Prostate gland (tissue), 2 donors: ENCODE measurements at places on chromosomes 11 and 22. TPM values are rescaled to one million over a fixed set of nuclear protein-coding genes. Genes with fewer than 3 reads are reported as not detected.
A peak's percentile ranks its signal among the peaks of the same experiment; 100 is the strongest.

- peaks cover 25% of the 10 kb centered on the region for H3K36me3 ChIP-seq
- H3K27ac ChIP-seq = peak overlapping the region; percentile 99
- peaks cover 15% of the 10 kb centered on the region for H3K4me1 ChIP-seq
- H3K4me3 ChIP-seq = peak overlapping the region; percentile 97
Observed at GRCh38 chr11:65661599-65662246, 993 bp downstream of the RELA start.

Gene C1QTNF4
- total RNA-seq = 2.1 TPM

DNA sequence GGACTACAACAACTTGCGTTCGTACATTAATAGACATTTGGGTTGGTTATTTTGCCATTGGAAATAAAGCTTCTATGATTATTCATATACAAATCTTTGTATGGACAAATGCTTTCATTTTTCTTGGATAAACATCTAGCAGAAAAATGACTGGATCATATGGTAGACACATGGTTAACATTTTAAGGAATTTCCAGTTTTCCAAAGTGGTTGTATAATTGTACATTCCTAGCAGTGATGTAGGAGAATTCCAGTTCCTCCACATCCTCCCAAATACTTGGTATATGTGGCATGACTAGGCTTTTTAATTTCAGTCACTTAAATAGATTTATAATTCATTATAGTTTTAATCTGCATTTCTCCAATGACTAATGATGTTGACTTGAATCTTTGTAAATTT, 246.2 kb upstream of the NCAM1 start:
- H3K4me1 ChIP-seq = no peaks in the 10 kb centered on the region
- H3K27ac ChIP-seq = no peak overlapping the region
- no peaks in the 10 kb centered on the region for H3K27me3 ChIP-seq
- H3K36me3 ChIP-seq = no peaks in the 10 kb centered on the region
- H3K4me3 ChIP-seq = no peak overlapping the region
- DNase-seq = no peak

Gene SHANK3
- 18.3 TPM for total RNA-seq

GRCh38 chr11:10673501-10674062, 20.0 kb downstream of the IRAG1 start:
- H3K36me3 ChIP-seq = no peaks in the 10 kb centered on the region
- no peaks in the 10 kb centered on the region for H3K27me3 ChIP-seq
- H3K27ac ChIP-seq = no peak overlapping the region
- H3K4me1 ChIP-seq = peaks cover 3% of the 10 kb centered on the region
- no peak for DNase-seq

DNA sequence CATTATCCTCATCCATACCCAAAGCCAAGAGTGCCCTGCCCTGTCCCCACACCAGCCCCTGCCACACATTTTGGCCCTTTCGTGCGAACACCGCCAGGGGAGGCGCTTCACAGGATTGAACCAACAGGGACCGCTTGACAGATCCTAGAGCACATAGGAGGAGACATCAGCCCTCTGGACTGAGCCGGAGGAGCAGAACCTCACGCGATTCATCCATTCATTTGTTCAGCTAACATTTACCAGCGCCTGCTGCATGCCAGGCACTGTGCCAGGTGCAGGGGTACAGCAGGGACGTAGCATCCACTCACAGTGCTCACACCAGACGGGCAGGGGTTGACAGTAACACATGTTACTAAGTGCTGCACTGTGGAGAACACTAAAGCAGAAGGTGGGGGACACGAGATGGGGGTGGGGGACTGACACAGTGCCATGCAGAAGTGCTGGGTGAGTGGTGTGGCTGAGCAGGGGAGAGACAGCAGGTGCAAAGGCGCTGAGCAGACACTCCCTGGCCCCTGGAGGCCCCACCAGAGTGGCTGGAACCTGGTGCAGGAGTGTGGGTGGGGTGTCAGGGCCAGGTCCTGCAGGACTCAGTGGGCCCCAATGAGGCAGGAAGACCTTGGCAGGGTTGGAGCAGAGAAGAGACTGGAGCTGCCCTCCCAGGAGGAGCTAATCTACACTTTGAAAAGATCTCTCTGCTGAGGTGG, 3.4 kb downstream of the GNAZ start:
- H3K4me1 ChIP-seq = peaks cover 11% of the 10 kb centered on the region
- DNase-seq = no peak
- no peaks in the 10 kb centered on the region for H3K36me3 ChIP-seq
- H3K4me3 ChIP-seq = no peak overlapping the region
- no peak overlapping the region for H3K27ac ChIP-seq

DNA sequence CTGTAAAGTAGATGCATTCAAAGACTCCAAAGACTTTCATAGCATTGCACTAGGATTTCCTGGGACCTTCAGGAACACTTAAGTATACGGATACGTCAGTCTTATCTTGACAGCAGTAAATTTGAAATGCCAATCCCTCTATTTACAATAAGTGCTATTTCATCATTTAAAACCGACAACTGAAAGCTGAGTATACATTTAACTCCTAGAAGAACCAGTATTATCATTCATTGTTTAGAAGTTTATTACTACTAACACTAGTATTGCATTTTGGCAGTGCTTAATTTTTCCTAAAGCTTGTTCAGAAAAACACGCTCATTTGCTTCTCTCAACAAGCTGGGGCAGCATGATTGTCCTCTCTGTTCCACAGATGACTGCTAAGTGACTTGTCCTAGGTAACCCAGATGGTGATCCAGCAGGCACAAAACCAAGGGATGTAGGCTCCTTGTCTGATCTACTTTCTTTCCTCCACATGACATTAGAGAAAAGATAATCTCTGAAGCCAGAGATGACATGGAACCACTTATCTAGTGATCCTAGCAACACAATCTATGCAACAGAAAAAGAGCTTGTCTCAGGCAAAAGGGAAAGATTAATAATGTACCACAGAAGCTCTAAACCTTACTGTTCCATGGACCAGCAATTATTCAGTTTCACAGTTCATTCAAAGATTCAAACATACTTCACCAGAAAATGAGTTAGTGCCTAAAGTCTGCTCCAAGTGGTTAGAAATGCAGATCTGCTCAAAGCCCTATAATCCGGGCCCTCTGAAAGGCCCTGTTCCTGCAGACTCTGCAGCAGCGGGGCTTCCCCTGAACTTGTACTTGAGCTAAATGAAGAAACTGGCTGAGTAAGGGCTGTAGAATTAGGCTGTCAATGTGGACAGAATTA, 5.2 kb downstream of the MAML2 start:
- H3K4me3 ChIP-seq = no peak overlapping the region
- no peaks in the 10 kb centered on the region for H3K27me3 ChIP-seq
- no peaks in the 10 kb centered on the region for H3K36me3 ChIP-seq
- DNase-seq = no peak
- no peak overlapping the region for H3K27ac ChIP-seq

- DNase-seq = no peak
- H3K36me3 ChIP-seq = no peaks in the 10 kb centered on the region
Observed at GRCh38 chr11:28674433-28675103, 566.4 kb downstream of the METTL15 start.

DNA sequence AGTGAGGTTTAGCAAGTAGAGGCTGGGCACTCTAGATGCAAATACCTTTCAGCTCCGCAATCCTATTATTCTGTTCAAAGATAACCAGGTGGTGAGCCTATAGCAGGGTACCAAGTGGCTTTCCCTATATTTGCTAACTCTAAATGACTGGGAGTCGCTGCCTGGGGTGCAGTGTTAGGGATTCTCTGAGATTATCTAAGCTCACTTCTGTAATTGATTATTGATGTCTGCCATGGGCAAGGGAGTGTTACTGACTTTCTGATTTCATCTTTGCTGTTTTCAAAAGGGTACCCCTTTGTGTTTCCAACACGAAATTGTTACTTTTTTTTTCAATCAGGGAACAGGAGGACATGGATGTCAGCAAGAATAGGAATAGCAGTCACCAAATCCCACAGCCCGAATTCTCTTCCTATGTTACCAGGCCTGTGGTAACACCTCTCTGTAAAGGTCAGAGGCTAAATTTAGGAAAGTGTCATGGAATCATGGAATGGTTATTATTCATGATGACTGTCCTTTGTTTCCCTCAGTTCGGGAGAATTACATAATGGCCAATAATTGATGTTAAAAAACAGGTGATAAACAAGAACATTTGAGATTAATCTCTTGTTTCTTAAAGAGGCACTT, 62.6 kb upstream of the CRYBB3 start:
- no peaks in the 10 kb centered on the region for H3K36me3 ChIP-seq
- peak overlapping the region; percentile 43 for H3K27ac ChIP-seq
- DNase-seq = no peak

DNA sequence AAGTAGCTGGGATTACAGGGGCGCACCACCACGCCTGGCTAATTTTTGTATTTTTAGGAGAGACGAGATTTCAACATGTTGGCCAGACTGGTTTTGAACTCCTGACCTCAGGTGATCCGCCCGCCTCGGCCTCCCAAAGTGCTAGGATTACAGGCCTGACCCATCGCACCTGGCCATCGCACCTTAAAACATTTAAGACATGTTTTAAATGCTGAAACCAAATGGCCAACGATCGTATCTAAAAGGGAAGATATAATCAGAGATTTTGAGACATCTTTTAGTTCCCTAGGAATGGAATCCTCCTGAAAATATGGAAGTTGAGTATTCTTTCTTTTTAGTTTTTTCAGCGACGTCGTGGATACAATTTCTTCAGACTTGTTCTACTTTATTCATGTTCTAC, 21.8 kb upstream of the APOBEC3A start:
- no peaks in the 10 kb centered on the region for H3K4me1 ChIP-seq
- H3K4me3 ChIP-seq = no peak overlapping the region
- no peaks in the 10 kb centered on the region for H3K27me3 ChIP-seq
- no peak for DNase-seq

DNA sequence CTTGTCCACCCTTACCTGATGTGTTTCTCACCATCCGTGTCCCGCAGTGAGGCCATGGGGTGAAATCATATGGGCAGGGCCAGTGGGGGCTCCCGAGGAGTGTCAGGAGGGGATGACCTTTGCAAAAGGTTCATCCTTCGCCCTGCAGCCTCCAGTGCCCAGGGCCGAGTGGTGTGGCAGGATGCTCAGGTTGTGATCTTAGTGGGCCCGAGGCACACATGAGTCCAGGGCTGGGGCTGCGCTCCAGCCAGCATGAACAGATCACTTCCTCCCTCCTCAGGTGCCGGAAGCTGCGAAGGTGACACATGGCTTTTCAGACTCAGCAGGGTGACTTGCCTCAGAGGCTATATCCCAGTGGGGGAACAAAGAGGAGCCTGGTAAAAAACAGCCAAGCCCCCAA, 2.8 kb upstream of the FKBP2 start:
- no peaks in the 10 kb centered on the region for H3K36me3 ChIP-seq
- H3K4me3 ChIP-seq = no peak overlapping the region
- no peak for DNase-seq
- H3K4me1 ChIP-seq = peaks cover 24% of the 10 kb centered on the region
- H3K27me3 ChIP-seq = no peaks in the 10 kb centered on the region
- peak overlapping the region; percentile 52 for H3K27ac ChIP-seq

- no peaks in the 10 kb centered on the region for H3K4me1 ChIP-seq
- H3K27me3 ChIP-seq = no peaks in the 10 kb centered on the region
- DNase-seq = no peak
- H3K27ac ChIP-seq = no peak overlapping the region
- no peak overlapping the region for H3K4me3 ChIP-seq
- peaks cover 55% of the 10 kb centered on the region for H3K36me3 ChIP-seq
Observed at GRCh38 chr11:65207918-65208784, 26.4 kb downstream of the CAPN1 start.

Gene OR51E1
- 36.0 TPM for total RNA-seq

DNA sequence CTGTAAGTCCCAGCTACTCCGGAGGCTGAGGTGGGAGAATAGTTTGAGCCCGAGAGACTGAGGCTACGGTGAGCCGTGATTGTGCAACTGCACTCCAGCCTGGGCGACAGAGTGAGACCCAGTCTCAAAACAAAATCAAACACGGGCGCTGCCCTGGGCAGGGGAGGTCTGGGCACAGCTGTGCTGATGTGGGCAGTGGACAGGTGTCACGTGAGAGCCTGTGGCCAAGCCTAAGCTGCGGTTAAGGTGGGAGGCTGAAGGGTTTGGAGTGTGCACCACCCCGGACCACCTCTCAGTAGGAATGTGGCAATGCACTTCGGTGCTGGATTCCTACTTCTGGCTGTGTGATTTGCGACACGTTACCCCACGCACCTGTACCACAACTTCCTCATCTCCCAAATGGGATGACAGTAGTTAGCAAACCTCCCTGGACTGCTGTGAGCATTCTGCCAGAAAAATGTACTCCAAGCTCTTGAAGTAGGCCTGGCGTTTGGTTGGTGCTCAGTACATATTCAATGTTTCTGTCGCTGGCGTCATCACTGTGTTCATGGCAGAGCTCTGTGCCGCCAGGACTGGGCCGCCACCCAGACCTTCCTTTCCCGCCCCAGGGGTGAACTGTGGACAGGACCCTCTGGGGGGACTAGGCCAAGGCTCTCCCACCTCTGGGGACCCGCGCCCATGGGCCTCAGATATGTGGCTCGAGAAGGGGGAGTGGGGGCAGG, 807 bp upstream of the ZNF74 start:
- H3K27ac ChIP-seq = peak overlapping the region; percentile 60
- no peak for DNase-seq
- H3K4me1 ChIP-seq = peaks cover 10% of the 10 kb centered on the region
- H3K36me3 ChIP-seq = no peaks in the 10 kb centered on the region
- no peaks in the 10 kb centered on the region for H3K27me3 ChIP-seq

Gene MMP7
- total RNA-seq = 171 TPM

GRCh38 chr22:17007852-17008731, at the start of gene GAB4:
Gene GAB4, minus strand, starts transcription at chr22:17008222. Its CDS starts 108 bp downstream, at chr22:17008114.
- H3K4me3 ChIP-seq = no peak within 1 kb of the TSS
- no peak within 1 kb of the TSS for H3K27ac ChIP-seq
- no peaks in the 10 kb centered on the region for H3K36me3 ChIP-seq

- no peaks in the 10 kb centered on the region for H3K36me3 ChIP-seq
- peaks cover 3% of the 10 kb centered on the region for H3K4me1 ChIP-seq
- no peak for DNase-seq
- peak overlapping the region; percentile 0 for H3K27ac ChIP-seq
Observed at GRCh38 chr22:30253205-30253852, 6.8 kb upstream of the LIF start.

GRCh38 chr22:29245626-29246385, 22.0 kb downstream of the RHBDD3 start:
- no peak overlapping the region for H3K27ac ChIP-seq
- no peak overlapping the region for H3K4me3 ChIP-seq
- H3K27me3 ChIP-seq = no peaks in the 10 kb centered on the region
- no peaks in the 10 kb centered on the region for H3K4me1 ChIP-seq
- peak; percentile 60 for DNase-seq

- H3K4me3 ChIP-seq = no peak overlapping the region
- no peaks in the 10 kb centered on the region for H3K27me3 ChIP-seq
- no peaks in the 10 kb centered on the region for H3K36me3 ChIP-seq
Observed at GRCh38 chr11:68503792-68504191, 43.2 kb downstream of the PPP6R3 start.

- DNase-seq = no peak
- H3K4me1 ChIP-seq = no peaks in the 10 kb centered on the region
- H3K27ac ChIP-seq = peak overlapping the region; percentile 8
- H3K36me3 ChIP-seq = no peaks in the 10 kb centered on the region
- no peak overlapping the region for H3K4me3 ChIP-seq
Observed at GRCh38 chr11:111309215-111309915, 11.0 kb downstream of the POU2AF3 start.

DNA sequence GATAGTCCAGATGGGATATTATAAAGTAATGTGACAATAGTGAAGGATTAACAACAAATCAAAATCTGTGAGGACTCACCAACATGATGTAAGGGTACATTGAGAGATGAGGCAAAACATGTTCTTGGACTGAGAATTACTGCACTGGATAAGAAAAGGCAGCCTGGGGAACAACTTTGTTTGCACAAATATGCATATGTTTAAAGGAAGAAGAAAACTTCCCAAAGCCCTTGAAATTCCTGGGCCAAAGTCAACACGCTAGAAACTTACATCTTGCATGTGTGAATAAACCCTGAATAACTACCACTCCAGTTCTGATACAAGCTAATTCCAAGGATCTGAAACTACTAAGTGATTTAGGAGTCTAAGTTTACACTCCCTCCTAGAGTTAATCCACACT, 1.1 kb downstream of the OR52A5 start:
- H3K4me1 ChIP-seq = no peaks in the 10 kb centered on the region
- H3K27me3 ChIP-seq = no peaks in the 10 kb centered on the region
- no peak overlapping the region for H3K27ac ChIP-seq
- no peak overlapping the region for H3K4me3 ChIP-seq
- no peak for DNase-seq

Gene SRSF8
- 46.1 TPM for total RNA-seq
